ENCODE measurements at places on chromosomes 2 and 18. TPM values are rescaled to one million over a fixed set of nuclear protein-coding genes. Genes with fewer than 3 reads are reported as not detected.

GRCh38 chr2:212609479-212609878 lies 70.9 kb upstream of the ERBB4 start:
- H3K4me3 ChIP-seq = no peak overlapping the region
- H3K36me3 ChIP-seq = no peaks in the 10 kb centered on the region
- H3K27me3 ChIP-seq = peaks cover 13% of the 10 kb centered on the region
- no peak for DNase-seq

DNA sequence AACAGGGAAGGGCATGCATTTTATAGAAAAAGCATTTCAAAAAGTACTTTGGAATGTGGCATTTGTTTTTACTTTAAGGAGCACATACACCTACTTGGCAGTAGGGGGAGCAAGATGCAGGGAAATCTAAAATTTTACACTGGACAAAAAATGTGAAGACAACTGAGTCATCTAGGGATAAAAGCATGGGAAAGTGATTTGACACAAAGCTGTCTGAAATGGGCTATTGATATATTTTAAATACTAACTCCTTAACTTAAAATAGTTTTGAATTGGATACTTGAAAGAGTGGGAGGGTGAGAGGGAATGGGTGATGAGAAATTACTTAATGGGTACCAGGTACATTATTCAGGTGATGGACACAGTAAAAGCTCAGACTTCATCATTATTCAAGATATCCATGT lies 15.8 kb downstream of the TMEM200C start:
- no peaks in the 10 kb centered on the region for H3K36me3 ChIP-seq
- DNase-seq = no peak
- peaks cover 13% of the 10 kb centered on the region for H3K27me3 ChIP-seq

DNA sequence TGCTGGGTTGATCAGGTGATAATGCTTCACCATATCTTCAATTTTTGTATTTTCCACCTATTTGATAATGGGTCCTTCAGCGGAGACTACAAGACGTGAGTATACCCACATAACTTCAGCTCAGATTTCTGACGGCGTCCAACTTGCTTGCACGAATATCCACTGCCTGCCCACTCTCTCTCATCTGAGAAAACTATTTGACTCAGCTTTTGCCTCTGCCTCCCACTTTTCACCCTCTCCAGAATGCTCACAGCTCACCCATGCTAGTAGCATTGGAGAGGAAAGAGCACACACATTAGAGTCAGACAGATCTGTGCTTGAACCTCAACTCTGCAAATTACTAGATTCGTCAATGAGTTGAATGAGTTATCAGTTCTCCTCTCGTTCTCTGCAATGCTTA lies 166.8 kb downstream of the BCL2 start:
- peaks cover 4% of the 10 kb centered on the region for H3K4me1 ChIP-seq
- H3K27ac ChIP-seq = no peak overlapping the region
- H3K36me3 ChIP-seq = no peaks in the 10 kb centered on the region
- peaks cover 39% of the 10 kb centered on the region for H3K27me3 ChIP-seq

Gene MAP3K19
- not detected for total RNA-seq

Gene RMND5A
- 49.6 TPM for total RNA-seq

Data from progenitor cell of endocrine pancreas (in vitro differentiated cells).